ENCODE measurements at places on chromosomes 1 and 21. TPM values are rescaled to one million over a fixed set of nuclear protein-coding genes. Genes with fewer than 3 reads are reported as not detected.

The DENND2C gene
- 1.3 TPM for total RNA-seq

GRCh38 chr1:65174585-65174984 lies 26.6 kb downstream of the AK4 start:
- no peak for DNase-seq

- DNase-seq = no peak
Measured at GRCh38 chr1:63966016-63966415, 192.2 kb downstream of the ROR1 start.

DNA sequence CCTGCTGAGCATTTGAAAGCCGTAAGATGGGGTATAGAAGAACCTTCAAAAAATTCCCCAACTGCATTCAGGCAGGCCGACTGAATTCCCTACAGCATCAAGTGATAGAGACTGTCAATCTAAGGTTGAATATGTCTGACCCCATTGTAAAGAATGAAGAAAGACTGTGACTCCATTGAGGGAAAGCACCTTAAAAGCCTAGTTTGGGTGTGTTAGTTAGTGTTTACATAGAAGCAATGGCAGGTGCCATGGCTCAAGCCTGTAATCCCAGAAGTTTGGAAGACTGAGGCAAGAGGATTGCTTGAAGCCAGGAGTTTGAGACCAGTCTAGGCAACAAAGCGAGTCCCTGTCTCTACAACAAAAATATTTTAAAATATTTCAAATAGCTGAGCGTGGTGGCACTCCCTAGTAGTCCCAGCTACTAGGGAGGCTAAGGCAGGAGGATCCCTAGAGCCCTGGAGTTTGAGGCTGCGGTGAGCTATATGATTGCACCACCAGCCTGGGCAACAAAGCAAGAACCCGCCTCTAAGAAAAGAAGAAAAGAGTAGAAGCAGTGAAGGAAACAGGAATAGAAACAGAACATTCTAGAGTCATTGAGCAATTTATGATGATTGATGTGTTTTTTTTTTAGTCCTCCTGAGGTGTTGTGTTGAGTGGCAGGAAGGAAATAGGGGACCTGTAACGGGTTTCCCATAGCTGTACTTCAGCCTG lies 15.4 kb downstream of the POLR3GL start:
- DNase-seq = no peak
